Stimulated activated CD8-positive, alpha-beta memory T cell treated with anti-CD3 and anti-CD28 coated beads, Interleukin-4, amount 100 ng/mL, for 4 hours (primary cell): ENCODE measurements at places on chromosomes 3 and 15.

DNA sequence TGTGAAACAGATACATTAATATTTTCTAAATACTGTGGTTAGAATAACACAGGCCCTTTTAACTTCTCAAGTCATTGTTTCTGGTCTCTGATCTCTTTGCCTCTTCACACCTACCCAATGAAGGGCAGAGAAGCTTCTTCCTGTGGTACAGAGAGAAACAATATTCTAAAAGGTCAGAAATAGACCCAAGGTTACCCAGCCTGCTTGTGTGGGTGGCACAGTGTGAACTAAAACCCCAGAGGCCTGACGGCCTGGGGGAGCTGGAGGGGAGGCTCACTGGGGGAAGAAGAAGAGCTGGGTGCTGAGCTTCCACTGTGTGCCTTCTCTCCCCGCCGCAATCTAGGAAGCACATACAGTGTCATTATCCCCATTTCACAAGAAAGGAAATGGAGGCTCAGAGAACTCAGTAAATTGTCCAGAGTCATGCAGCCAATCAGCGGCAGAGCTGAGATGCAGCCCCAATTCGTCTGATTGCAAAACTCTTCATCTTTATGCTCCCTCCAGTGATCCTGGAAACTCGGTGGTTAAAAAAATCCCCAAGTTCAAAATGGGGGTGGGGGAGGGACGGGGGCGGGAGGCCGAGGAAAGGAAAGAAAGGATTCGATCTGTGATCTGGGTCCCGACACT, 64.1 kb upstream of the HEG1 start:
- no peak for DNase-seq

GRCh38 chr15:58247855-58248842, 110.0 kb downstream of the AQP9 start:
- no peak for DNase-seq

- no peak for DNase-seq
These were observed 10.4 kb downstream of the PODXL2 start for GRCh38 chr3:127639173-127640041.

- DNase-seq = no peak
These were observed 428.5 kb downstream of the OCA2 start for GRCh38 chr15:27670486-27671209.

- no peak for DNase-seq
These were observed 137.5 kb upstream of the SLC2A2 start for GRCh38 chr3:171164067-171164465.

- DNase-seq = no peak
These were observed 5.2 kb downstream of the CSPG5 start for GRCh38 chr3:47573190-47574172.

DNA sequence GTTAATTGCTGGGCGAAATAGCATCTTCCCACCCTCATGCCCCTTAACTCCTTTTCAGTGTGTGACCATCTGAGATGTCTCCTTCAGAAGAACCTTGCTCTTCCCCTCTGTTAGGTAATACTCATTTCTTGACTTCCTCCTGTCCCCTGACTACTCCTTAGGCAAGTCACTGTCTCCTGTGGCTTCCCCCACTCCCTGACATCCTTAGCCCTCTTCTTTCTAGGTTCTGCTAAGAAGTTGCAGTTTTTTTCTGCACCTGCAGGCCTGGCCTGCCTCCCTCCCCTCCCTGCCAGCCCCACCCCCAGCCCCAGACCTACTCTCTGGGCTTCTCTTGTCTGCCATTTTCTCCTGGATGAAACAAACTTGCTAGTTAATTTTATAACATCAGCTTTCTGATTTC, 15.2 kb upstream of the EID1 start:
- DNase-seq = no peak

- DNase-seq = no peak
These were observed 86.3 kb downstream of the ANP32A start for GRCh38 chr15:68734352-68734751.

- DNase-seq = no peak
These were observed 393.3 kb downstream of the GRM7 start for GRCh38 chr3:7254251-7254650.

DNA sequence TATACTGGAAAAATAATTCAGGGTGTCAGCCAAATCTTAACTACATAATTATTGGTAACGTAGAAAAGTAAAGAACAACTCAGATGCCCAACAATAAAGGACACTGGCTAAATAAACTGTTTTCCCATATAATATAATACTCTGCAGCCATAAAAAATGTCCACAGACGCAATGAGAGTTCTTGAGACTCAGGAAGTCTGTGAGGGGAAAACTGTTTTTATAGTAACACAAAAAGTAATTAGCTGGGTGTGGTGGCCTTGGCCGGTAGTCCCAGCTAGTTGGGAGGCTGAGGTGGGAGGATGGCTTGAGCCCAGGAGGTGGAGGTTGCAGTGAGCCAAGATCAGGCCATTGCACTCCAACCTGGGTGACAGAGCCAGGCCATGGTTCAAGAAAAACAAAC, 5.5 kb upstream of the UBR1 start:
- no peak for DNase-seq

DNA sequence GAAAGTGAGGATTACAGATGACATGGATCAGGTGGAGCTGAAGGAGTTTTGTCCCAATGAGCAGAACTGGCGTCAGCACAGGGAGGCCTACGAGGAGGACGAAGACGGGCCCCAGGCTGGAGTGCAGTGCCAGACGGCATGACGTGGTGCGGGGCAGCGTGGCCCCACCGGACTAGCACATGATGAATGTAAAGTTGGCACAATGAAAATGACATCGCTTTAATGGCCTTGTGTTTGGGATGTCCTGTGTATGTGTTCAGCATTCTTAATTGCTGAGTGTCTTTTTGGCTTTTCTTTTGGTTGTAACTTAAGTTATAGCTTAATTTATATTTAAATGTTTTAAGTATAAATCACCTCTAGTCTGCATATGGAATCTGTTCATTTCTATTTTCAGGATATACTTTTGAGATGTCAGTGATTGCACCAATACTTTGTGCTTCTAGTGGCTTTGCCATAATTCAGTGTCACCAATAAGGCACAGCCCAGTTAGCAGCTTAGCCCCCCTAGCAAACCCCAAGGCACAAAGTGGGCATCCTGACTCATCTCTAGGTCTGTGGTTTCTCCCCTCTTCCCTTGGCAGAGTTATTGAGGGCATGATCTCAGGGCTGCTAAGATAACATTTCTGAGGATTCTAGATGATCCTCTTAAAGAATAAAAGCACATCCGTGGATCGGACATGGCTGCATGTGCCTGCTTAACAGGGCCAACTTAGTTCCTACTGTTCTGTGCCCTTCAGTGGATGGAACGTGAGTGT, 16.1 kb downstream of the DNAJA4 start:
- no peak for DNase-seq

GRCh38 chr3:180430896-180431295, 171.1 kb upstream of the TTC14 start:
- no peak for DNase-seq

DNA sequence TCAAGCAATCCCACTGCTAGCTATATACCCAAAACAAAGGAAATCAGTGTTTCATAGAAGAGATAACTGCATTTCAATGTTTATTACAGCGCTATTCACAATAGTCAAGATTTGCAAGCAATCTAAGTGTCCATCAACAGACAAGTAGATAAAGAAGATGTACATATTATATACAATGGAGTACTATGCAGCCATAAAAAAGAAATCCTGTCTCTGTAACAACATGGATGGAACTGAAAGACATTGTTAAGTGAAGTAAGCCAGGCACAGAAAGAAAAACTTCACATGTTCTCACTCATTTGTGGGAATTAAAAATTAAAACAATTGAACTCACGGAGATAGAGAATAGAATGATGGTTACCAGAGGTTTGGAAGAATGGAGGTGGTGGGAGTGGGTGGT, 89.2 kb downstream of the LSAMP start:
- DNase-seq = no peak

DNA sequence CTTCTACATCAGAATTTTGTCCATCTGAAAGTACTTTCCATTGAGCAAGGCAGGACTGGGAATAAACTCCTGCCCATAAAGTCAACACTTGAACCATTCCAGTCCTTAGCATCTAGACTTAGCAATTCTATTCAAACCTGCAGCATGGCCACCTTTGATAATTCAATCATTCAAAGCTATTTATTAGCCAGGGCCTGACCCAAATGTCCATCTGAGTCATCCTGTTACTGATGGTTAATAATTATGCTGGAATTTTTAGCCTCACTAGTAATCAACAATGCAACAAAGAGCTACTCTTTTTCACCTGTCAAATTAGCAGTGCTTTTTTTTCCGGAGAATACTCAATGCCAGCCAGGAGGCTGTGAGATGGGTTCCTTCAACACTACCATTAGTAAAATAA, 72.7 kb upstream of the SNRK start:
- no peak for DNase-seq

- no peak for DNase-seq
These were observed 244.4 kb upstream of the C2CD4B start for GRCh38 chr15:62409466-62409865.

- no peak for DNase-seq
These were observed 31.1 kb upstream of the RASA2 start for GRCh38 chr3:141455603-141456300.

GRCh38 chr3:185089343-185089742, 63.5 kb downstream of the C3orf70 start:
- DNase-seq = no peak

- DNase-seq = no peak
These were observed 129.8 kb downstream of the PPM1L start for GRCh38 chr3:160885791-160886286.

DNA sequence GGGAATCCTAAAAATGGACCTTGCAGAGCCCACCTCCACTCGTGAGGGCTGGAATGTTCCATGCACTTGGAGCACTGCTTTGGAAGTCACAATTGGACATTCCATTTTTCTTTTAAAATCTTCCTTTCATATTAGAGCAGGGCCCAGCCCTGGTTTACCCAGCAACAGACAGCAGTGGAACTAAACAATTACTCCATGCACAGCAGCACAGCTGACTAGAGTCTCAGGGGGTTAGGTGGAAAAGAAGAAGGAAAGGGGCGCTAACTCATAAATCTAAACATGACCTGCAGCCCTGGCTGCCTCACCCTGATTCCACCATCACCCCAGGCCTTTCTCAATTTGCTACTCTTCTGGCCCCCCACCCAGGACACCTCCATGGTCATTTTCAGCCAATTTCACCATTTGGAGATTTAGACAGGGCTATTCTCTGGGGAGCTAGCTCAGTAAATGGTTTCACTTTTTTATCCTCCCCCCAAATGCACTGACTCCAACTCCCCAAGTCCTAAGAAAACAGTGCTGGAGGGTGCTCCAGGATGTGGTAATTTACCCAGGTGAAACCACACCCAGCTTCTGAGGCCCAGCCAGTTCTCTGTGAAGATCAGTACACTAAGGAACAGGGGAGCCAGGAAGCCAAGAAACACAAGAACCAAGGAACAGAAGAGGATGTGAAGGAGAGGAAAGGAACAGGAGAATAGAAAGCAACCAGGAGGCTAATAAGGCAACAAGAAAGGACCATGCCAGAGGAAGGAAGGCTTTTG, 1.6 kb upstream of the LRRC31 start:
- DNase-seq = no peak

GRCh38 chr15:41900526-41901380, 6.9 kb upstream of the SPTBN5 start:
- DNase-seq = no peak

GRCh38 chr3:184812662-184813042, 686 bp downstream of the VPS8 start:
- no peak for DNase-seq

- no peak for DNase-seq
These were observed 74.8 kb downstream of the SCN5A start for GRCh38 chr3:38574411-38575278.

- DNase-seq = no peak
These were observed 53.1 kb downstream of the CLDN1 start for GRCh38 chr3:190269101-190269500.

- DNase-seq = no peak
These were observed 19.5 kb downstream of the LNP1 start for GRCh38 chr3:100420885-100421284.

DNA sequence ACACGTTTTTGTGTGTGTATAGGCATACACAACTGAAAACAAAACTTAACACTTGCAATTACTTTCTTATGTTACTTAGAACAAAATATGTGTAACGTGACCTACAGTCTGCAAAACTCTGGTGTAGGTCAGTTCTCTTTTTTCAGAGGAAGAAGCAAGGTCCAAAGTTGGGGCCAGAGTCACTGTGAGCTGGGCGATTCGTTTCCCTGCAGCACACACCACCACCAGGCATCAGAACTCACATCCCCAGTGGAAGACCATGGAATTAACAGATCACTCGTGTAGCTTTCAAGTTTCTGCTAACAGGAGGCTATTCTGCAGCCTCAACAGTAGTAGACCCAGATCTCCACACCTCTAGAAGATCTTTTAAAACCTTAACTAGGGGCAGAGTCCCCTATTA, 25.8 kb downstream of the ANP32A start:
- DNase-seq = no peak

- no peak for DNase-seq
These were observed 81.0 kb downstream of the CLDN11 start for GRCh38 chr3:170499562-170500156.

DNA sequence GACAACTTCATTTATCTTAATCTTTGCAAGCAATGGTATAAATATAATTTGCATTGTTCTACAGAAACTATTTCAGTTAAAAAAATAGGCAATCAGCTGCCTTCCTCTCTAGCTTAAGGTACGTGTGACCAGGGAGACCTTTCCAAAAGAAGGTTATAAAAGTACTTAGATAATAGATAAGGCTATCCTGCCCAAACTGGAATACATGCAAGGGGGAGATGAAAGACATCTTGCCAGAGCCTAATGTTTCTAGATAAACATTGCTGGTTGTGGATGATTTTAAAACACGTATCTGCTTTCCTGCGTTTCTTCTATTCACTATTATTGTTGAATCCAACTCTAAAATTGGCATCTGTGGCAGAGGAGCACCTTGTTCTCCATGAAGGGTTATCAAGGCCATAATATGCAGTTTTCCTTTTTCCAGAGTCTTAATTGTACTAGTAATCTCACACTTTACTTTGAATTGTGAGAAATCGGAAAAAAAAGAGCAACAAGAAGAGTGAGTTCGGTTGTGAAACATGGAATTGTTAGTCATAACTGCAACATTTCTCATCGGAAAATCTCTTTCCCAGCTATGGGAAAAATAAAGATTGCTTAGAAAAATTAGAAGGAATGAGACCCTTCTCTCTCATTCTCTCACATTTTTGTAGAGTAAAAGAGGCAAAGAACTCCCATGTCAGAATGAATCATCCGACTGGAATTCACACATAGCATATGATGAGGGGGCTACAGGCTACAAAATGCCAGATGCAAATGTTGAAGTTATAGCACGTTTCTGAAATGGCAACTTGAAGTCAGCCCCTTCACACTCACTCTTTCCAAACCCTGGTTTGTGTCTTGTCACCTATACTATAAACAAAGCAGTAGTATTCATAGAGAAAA, 936.1 kb upstream of the NR2F2 start:
- DNase-seq = no peak

- DNase-seq = no peak
These were observed 352.6 kb upstream of the NDN start for GRCh38 chr15:24039683-24040082.

DNA sequence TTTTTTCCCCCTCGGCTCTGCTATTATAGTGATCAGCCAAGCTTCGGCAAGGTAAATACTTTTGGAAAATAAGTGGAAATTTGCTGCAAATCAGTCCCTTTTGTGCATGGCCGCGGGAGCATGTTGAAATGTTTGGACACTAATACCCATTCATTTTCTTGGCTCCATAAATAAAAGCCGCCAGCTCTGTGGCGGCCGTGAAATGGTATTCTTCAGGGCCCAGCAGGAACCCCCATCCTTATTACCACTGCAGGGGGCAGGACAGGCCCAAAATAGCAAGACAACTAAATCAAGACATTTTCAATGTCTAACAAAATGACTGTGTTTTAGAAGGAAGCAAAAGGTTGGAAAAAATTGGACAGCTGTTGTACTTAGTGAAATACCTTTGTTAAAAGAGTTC, 362.3 kb downstream of the NR2F2 start:
- DNase-seq = no peak

- DNase-seq = no peak
These were observed 6.9 kb upstream of the ZNF662 start for GRCh38 chr3:42898896-42899675.
